ENCODE measurements at places on chromosomes 5 and 9. TPM values are rescaled to one million over a fixed set of nuclear protein-coding genes. Genes with fewer than 3 reads are reported as not detected.

DNA sequence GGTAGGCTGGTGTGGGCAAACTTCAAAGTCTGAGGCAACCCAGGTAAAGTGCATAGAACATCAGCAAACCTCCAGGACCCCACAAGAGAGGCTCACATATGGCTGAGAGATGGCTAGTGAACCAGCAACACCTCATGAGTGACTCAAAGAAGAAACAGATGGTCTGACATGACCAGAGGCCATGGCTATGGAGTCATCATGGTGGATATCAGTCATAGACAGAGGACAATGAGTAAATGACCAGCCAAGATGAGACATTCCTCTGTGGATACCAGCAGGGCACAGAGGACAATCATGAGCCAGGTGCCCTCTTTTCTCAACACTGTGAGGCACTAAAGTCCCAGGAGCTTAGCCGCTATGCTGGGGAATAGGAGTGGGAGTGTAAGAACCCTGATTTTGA is 180.8 kb downstream of the RASEF start:
- no peaks in the 10 kb centered on the region for H3K4me1 ChIP-seq
- H3K27me3 ChIP-seq, result peaks cover 29% of the 10 kb centered on the region
- no peak overlapping the region for H3K4me3 ChIP-seq
- no peaks in the 10 kb centered on the region for H3K36me3 ChIP-seq

- DNase-seq, result no peak
- no peaks in the 10 kb centered on the region for H3K27me3 ChIP-seq
- peaks cover 18% of the 10 kb centered on the region for H3K4me1 ChIP-seq
- peaks cover 6% of the 10 kb centered on the region for H3K36me3 ChIP-seq
- peak overlapping the region; percentile 56 for H3K27ac ChIP-seq
- no peak overlapping the region for H3K4me3 ChIP-seq
These were observed 100.6 kb downstream of the LHFPL2 start for GRCh38 chr5:78547731-78548615.

GRCh38 chr9:73871636-73872035 is 625.5 kb upstream of the RORB start:
- H3K4me3 ChIP-seq, result no peak overlapping the region
- no peak overlapping the region for H3K27ac ChIP-seq
- no peak for DNase-seq
- H3K4me1 ChIP-seq, result no peaks in the 10 kb centered on the region
- no peaks in the 10 kb centered on the region for H3K36me3 ChIP-seq

DNA sequence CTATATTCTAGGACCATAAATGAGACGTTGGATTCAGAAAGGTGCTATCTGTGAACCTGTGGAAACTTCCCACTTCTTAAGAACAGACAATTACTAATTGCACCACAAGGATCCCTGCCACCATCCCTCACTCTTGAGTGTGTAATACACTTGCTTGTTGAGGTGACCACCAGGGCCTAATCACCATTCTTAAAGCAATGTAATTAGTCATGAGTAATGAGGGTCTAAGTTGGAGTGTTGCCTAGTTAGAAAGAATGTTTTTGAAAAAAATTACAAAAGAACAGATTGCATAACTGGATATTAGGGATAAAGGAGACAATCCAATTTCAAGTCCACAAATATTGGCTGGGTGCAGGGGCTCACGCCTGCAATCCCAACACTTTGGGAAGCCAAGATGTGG is 56.9 kb upstream of the TRIO start:
- no peaks in the 10 kb centered on the region for H3K27me3 ChIP-seq
- H3K4me1 ChIP-seq, result no peaks in the 10 kb centered on the region
- no peak for DNase-seq
- no peak overlapping the region for H3K27ac ChIP-seq
- H3K36me3 ChIP-seq, result no peaks in the 10 kb centered on the region

GRCh38 chr9:124296094-124296493 is 38.3 kb downstream of the NEK6 start:
- H3K27ac ChIP-seq, result no peak overlapping the region
- H3K36me3 ChIP-seq, result no peaks in the 10 kb centered on the region
- H3K4me3 ChIP-seq, result no peak overlapping the region
- no peaks in the 10 kb centered on the region for H3K27me3 ChIP-seq

- no peak overlapping the region for H3K27ac ChIP-seq
- peaks cover 15% of the 10 kb centered on the region for H3K4me1 ChIP-seq
- peaks cover 79% of the 10 kb centered on the region for H3K27me3 ChIP-seq
- no peak overlapping the region for H3K4me3 ChIP-seq
- no peaks in the 10 kb centered on the region for H3K36me3 ChIP-seq
These were observed 3.1 kb downstream of the OLFM1 start for GRCh38 chr9:135090547-135090946.

- no peak overlapping the region for H3K4me3 ChIP-seq
- peaks cover 19% of the 10 kb centered on the region for H3K4me1 ChIP-seq
- H3K27me3 ChIP-seq, result no peaks in the 10 kb centered on the region
- H3K36me3 ChIP-seq, result no peaks in the 10 kb centered on the region
- no peak overlapping the region for H3K27ac ChIP-seq
- DNase-seq, result no peak
These were observed 33.2 kb downstream of the MED27 start for GRCh38 chr9:132046456-132046855.

GRCh38 chr5:128962211-128962610 is 3.1 kb upstream of the SLC27A6 start:
- DNase-seq, result no peak
- no peak overlapping the region for H3K27ac ChIP-seq
- peaks cover 4% of the 10 kb centered on the region for H3K4me1 ChIP-seq
- H3K4me3 ChIP-seq, result no peak overlapping the region
- H3K27me3 ChIP-seq, result peaks cover 33% of the 10 kb centered on the region

DNA sequence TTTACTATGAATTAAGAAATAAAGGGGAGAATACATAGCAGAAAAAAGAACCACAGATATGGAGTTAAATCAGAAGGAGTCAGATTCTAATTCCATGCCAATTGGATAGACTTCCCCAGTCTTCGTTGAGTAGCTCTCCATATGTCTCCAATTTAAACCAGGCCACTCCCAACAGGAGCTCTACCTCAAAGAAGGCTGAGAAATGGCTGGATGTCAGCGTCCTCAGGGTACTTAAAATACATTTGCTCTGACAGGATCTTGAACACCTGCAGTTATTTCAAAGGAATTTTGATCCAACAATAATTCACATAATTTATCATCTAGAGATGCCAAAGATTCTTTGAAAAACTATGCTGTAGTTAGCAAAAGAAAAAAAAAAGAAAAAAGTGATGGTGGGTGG is 133.9 kb upstream of the FBN2 start:
- H3K36me3 ChIP-seq, result no peaks in the 10 kb centered on the region
- no peak for DNase-seq
- H3K27ac ChIP-seq, result no peak overlapping the region
- H3K27me3 ChIP-seq, result no peaks in the 10 kb centered on the region
- H3K4me1 ChIP-seq, result peaks cover 5% of the 10 kb centered on the region

DNA sequence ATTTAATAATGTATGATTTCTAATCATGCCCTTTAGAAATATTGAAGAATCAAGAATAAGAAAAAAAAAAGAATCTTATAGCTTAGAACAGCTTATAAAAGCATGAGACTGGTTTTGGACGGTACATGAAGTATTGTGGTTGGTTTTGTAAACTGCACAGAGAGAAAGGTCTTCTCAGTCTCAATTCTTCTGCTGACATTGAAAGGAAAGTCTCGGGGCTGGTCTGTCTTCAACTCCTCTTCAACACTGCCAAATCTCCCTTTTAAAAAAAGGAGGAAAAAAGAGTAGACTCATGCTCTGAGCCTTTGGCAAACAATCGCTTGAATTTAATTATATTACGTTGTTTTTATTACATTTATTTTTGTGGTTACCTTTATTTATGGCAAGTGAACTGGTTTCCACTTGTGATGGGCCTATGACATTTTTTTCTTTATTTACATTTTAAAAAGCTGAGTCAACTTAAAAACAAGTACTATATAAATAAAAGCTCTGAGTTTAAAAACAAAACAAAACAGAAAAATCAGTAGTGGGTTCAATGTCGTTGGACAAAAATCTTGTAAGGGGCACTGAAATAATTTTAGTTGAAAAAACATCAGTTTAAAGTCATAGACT is 32.8 kb upstream of the EBF1 start:
- H3K4me3 ChIP-seq, result no peak overlapping the region
- H3K4me1 ChIP-seq, result peaks cover 3% of the 10 kb centered on the region
- peaks cover 12% of the 10 kb centered on the region for H3K27me3 ChIP-seq
- no peaks in the 10 kb centered on the region for H3K36me3 ChIP-seq
- no peak for DNase-seq
- H3K27ac ChIP-seq, result no peak overlapping the region

GRCh38 chr9:114299286-114300152 is 23.4 kb upstream of the ORM1 start:
- H3K4me3 ChIP-seq, result no peak overlapping the region
- no peaks in the 10 kb centered on the region for H3K4me1 ChIP-seq
- H3K27ac ChIP-seq, result no peak overlapping the region
- no peak for DNase-seq
- peaks cover 43% of the 10 kb centered on the region for H3K36me3 ChIP-seq
- H3K27me3 ChIP-seq, result no peaks in the 10 kb centered on the region

GRCh38 chr9:18579536-18579935 is 105.6 kb downstream of the ADAMTSL1 start:
- no peaks in the 10 kb centered on the region for H3K27me3 ChIP-seq
- no peaks in the 10 kb centered on the region for H3K4me1 ChIP-seq
- H3K4me3 ChIP-seq, result no peak overlapping the region
- H3K27ac ChIP-seq, result no peak overlapping the region
- no peaks in the 10 kb centered on the region for H3K36me3 ChIP-seq

- no peaks in the 10 kb centered on the region for H3K36me3 ChIP-seq
- H3K27ac ChIP-seq, result no peak overlapping the region
- no peak for DNase-seq
- H3K4me3 ChIP-seq, result no peak overlapping the region
- no peaks in the 10 kb centered on the region for H3K4me1 ChIP-seq
- peaks cover 27% of the 10 kb centered on the region for H3K27me3 ChIP-seq
These were observed 12.7 kb upstream of the EBF1 start for GRCh38 chr5:159112436-159112835.

- H3K36me3 ChIP-seq, result no peaks in the 10 kb centered on the region
- no peak overlapping the region for H3K27ac ChIP-seq
- no peak for DNase-seq
- H3K4me1 ChIP-seq, result peaks cover 12% of the 10 kb centered on the region
These were observed 13.1 kb upstream of the ARL15 start for GRCh38 chr5:54323495-54323894.

DNA sequence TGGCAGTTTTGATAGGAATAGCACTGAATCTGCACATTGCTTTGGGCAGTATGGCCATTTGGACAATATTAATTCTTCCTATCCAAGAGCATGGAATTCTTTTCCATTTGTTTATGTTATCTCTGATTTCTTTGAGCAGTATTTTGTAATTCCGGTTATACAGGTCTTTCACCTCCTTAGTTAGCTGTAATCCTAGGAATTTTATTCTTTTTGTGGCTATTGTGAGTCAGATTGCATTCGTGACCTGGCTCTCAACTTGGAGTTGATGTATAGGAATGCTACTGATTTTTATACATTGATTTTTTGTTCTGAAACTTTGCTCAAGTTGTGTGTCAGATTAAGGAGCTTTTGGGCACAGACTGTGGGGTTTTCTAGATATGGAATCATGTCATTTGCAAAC is 24.0 kb downstream of the TMEM161B start:
- no peaks in the 10 kb centered on the region for H3K36me3 ChIP-seq
- H3K4me3 ChIP-seq, result no peak overlapping the region
- H3K27me3 ChIP-seq, result no peaks in the 10 kb centered on the region
- no peak for DNase-seq
- H3K4me1 ChIP-seq, result peaks cover 21% of the 10 kb centered on the region

Gene PCDHB12
- 7.2 TPM for total RNA-seq

Gene SOHLH1
- total RNA-seq, result not detected

Gene TMCO6
- total RNA-seq, result 27.5 TPM

Gene XRCC4
- 13.1 TPM for total RNA-seq

Gene ST8SIA4
- 5.5 TPM for total RNA-seq

Gene SPAAR
- total RNA-seq, result not detected

Gene NR4A3
- total RNA-seq, result 1.4 TPM

Gene FBN2
- 16.3 TPM for total RNA-seq

Gene CER1
- total RNA-seq, result not detected

Gene PCDHGA11
- total RNA-seq, result 3.3 TPM

Gene RNF180
- 10.9 TPM for total RNA-seq

Gene PCDHGB1
- total RNA-seq, result 2.3 TPM

Gene IFNA16
- total RNA-seq, result not detected

Gene MPDZ
- 67.2 TPM for total RNA-seq

Gene ASTN2
- 29.0 TPM for total RNA-seq

Gene SMIM15
- 56.4 TPM for total RNA-seq

Gene GPX8
- total RNA-seq, result 38.8 TPM

Gene ANXA1
- total RNA-seq, result 3.1 TPM
